T-helper 2 cell (primary cell): ENCODE measurements at places on chromosomes 7 and 10.

DNA sequence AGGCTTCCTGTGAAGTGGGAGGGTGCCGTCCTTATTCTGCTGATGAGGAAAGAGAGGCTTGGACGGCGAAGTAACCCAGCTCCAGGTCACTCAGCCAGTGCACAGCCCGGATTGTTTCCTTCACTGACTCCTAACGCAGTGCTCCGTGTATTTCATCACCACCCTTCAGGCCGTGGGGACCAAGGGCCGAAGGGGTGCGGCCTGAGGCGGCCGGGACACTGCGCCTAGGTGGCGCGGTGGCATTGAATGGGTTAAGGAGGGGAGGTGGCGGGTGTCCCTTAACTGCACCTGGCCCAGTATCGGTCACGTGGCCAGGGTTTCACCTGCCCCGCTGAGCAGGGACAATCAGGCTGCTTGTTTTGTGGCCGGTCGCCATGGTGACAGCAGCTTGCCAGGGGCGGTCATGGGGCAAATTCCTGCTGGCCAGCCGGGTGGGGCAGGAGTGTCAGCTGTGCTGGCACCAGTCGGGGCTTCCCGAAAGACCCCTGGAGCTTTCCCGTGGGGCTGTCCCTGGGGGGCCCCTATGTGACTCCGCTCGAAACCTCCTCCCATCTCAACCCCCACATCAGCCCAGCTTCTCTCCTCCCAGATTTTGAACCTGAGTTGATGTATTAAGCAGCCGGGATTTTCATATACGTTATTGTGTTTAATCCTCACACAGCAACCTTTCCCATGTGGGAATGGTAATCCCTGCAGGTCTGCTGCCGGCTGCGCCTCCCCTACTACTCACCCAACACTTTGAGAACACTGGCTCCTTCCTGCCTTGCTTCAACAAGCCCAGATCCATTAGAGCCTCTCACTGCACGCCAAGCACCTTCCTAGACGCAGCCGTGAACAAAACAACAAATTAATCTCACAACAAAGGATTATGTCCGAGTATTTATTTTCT is 4.4 kb upstream of the ABHD11 start:
- no peak for DNase-seq

DNA sequence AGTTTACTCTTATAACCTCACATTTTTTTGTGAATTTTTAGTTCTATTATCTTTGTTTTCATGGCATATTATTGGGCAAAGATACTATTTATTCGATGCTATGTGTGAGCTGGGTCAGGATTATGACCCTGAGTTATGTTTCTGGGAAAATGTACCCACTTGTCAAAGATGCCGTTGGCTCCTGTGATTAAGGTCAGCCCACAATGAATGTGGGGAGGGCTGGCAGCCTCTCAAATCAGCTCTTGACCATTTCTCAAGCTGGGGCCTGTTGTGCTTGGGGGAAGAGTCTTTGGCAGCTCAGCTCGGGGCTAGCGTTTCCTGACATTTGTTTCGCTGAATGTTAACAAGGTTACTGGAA is 97.5 kb downstream of the TCF7L2 start:
- no peak for DNase-seq

DNA sequence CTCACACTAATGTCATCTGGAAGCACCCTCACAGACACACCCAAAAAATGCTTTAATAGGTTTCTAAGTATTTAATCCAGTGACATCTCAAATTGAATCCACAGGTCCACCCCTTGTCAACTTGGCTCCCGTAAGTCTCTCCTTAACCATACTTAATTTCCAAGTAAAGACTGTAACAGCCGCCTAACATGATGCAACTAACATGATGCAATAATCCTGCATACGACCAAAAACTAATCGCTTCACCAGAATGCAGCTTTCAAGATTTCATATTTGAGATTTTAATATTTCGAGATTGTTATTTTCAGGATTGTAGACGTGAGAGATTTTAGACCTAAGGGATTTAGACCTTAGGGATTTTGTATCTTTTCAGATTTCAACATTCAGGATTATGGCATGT is 3.7 kb upstream of the HDAC9 start:
- DNase-seq: no peak

DNA sequence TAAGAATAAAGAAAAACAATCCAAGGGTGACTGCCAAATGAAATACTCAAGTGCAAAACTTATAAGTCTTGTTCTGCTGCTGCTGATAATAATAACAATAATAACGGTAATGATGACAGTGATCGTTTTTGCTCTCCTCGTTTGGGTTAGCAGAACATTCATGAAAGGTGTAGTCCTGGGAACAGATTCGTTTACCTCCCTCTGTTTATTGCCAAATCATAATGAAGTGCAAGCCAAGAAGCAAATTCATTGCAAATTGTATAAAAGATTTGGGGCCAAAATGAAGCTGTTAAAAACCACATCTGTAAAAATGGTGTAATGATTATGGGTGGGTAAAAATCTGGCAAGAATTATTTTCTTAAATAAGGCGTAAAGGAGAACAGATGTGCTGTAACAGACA is 587.2 kb upstream of the MKI67 start:
- no peak for DNase-seq

- DNase-seq: no peak
Observed at GRCh38 chr7:137110535-137110934, 233.0 kb downstream of the PTN start.

GRCh38 chr7:37516664-37517063 is 68.0 kb upstream of the ELMO1 start:
- DNase-seq: no peak

GRCh38 chr7:157764193-157764592 is 427.4 kb downstream of the DNAJB6 start:
- DNase-seq: no peak

- no peak for DNase-seq
Observed at GRCh38 chr7:4073052-4073451, 609.0 kb upstream of the FOXK1 start.

DNA sequence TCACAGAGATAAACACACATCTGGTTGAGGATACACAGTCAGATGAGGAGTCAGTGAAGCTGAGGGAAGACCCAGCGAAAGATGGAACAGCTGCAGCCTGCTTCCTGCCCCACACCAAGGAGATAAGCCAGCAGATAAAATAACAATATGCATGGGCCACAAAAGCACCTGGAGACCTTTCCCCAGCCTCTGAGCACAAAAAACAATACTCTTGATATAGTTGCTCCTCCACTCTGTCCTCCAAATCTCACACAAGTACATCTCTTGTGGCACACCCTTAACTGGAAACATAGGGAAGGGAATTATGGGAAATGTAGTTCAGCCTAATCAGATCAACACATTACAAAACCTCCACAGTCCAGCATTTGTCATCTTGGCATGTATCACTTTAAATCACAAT is 9.7 kb upstream of the FHIP2A start:
- peak; percentile 59 for DNase-seq

DNA sequence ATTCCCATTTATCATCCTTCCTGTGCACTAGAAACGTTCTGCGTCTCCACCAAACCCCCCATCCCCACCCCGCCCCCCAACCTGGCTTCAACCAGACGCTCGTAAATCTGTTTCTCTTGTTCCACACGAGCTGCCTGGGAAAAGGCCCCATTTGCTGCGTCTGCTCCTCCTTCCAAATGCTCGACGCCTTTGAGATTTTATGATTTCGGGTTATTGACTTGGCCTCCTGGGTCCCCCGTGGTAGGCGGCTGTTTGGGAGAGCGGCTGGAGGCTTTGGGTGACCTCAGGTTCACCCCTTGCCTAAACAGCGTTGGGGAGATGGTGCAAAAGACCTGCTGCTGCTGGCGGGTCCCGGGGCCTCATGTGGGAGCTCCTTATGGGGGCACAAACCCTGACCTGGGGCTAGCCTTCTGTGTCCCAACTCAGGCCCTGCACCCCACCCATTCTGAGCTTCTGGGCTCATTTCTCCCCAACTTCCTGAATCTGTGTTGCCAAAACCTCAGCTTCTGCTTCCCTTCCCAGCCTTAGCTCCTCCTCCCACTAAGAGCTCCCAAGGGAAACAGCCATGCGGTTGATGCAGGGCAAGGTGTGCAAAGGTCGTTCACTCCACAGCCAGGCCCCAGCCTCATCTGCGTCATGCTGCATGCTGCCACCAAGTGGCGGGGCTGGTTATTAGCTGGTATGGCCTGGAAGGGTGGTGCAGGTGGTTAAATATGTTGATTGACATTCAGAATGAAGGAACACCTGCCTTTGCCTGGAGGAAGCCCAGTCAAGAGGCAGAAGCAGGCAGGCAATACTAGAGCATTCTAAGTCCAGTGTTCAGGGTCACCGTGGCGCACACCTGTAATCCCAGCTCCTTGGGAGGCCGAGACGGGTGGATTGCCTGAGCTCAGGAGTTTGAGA is 49.1 kb upstream of the ELN start:
- no peak for DNase-seq

GRCh38 chr7:2700141-2700850 is 12.3 kb downstream of the AMZ1 start:
- DNase-seq: no peak

- no peak for DNase-seq
Observed at GRCh38 chr7:2353113-2353935, 1.3 kb upstream of the EIF3B start.

DNA sequence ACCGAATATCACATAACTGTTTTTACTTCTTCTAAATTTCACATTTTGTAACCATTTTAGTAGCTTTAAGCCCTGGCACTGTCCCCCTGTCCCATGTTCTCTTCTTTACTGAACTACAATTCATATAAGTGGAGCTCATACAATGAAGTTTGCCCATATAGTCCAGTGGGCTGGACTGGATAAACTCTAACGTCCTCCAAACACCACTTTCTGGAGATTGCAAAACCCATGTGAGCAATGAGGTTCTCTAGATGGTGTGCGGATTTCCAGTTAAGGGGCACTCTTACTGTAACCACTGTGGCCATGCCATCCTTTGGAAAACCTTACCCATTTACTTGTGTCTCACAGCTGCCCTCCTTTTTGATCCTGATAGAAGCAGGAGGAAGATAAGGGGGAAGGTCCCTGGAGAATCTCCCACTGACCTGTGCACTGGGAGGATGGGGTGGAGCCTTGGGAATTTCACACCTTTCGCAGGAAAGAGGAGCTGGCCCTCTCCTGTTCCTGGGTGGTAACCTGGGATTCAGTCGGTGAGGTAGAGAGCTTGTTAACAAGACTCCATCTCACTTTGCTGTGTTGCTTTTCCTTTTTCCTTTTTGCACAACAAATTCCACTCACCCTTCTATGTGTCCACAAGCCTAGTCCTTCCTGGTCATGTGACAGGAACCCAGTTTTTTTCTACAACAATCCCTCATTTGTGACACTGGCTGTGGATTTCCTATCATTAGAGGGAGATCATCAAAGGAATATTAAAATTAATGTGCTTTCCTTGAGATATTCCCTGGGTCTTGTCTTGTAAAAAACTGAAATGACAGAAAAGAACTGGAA is 120.7 kb downstream of the ARID5B start:
- no peak for DNase-seq

GRCh38 chr7:114488696-114489095 is 74.1 kb downstream of the FOXP2 start:
- no peak for DNase-seq

- no peak for DNase-seq
Observed at GRCh38 chr7:158301207-158301606, 286.4 kb downstream of the PTPRN2 start.

GRCh38 chr7:55131142-55131929 is 112.5 kb downstream of the EGFR start:
- DNase-seq: no peak

DNA sequence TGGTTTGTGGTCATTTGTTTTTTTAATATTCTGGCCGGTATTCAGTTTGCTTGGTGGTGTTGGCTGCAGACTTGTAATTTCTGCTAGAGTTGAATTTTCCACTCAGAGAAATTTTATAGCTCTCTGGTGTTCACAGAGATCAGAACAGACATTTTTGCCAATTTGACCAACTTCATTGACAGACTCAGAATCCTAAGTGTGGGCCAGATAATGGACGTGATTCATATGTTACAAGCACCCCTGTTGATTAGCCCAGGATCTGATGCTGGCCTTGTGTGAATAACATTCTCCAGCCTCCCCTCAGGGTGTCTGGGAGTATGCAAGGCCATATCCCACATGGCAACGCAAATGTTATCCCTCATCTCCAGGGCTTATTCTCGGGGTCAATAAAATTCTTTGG is 283.8 kb downstream of the C7orf25 start:
- DNase-seq: no peak
